Activated B cell treated with CpG ODN at 0.5 μM for 24 hours (primary cell): ENCODE measurements at places on chromosomes 2 and 18.
A peak's percentile ranks its signal among the peaks of the same experiment; 100 is the strongest.

DNA sequence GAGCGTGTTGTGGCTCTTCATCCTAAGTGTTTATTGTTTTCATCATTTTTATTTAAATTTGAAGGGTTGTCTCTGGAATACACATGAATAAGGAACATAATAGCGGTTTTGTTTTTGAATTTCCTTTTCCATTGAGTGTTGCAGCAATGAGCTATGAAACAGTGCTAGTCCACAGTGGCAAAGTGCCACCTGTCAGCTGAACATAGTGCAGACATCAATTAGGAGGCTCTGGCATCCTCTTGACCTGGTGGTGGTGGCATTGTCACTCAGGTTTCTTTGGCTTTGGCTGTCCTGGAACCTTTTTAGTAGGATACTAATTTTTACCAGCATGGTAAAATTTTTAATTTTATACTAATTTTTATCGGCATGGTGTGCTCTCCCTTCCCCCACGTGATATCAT is 63.2 kb downstream of the UGGT1 start:
- peaks cover 83% of the 10 kb centered on the region for H3K36me3 ChIP-seq
- DNase-seq, result no peak
- peaks cover 5% of the 10 kb centered on the region for H3K4me1 ChIP-seq
- no peaks in the 10 kb centered on the region for H3K27me3 ChIP-seq
- H3K4me3 ChIP-seq, result no peak overlapping the region
- H3K27ac ChIP-seq, result no peak overlapping the region

DNA sequence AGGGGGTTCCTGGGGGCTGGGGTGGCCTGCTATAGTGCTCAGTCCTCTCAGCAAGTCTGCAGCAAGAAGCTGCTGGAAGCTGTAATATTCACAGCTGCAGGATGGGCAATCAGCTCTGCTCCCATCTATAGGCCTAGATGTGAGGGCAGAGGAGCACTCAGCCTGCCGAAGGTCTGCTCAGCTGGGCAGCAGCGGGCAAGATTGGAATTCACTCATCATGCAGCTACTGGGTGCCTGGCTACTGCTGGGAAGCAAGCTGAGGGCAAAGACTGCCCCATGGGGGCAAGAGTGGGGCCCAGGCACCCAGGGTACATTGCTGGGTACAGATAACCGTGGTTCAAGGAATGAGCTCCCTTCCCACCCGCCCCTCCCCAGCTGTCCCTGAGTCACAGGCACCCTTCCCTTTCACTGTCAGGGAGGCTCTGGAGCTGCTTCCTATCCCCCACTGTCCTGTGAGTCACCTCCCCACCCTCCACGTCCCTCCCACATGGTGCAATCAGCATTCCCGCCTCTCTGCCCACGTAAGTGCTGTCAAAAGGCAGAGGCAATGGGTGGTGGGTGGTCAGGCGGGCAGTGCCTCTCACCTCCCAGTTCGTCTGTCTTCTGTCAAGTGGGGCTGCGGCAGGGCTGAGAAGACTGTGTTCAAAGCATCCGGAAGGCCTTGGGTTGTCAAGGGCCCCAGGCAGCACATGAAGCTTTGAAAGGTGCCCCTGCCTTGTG is 169.2 kb downstream of the TRIM43 start:
- H3K36me3 ChIP-seq, result no peaks in the 10 kb centered on the region
- H3K27ac ChIP-seq, result no peak overlapping the region
- no peaks in the 10 kb centered on the region for H3K27me3 ChIP-seq
- H3K4me1 ChIP-seq, result no peaks in the 10 kb centered on the region

DNA sequence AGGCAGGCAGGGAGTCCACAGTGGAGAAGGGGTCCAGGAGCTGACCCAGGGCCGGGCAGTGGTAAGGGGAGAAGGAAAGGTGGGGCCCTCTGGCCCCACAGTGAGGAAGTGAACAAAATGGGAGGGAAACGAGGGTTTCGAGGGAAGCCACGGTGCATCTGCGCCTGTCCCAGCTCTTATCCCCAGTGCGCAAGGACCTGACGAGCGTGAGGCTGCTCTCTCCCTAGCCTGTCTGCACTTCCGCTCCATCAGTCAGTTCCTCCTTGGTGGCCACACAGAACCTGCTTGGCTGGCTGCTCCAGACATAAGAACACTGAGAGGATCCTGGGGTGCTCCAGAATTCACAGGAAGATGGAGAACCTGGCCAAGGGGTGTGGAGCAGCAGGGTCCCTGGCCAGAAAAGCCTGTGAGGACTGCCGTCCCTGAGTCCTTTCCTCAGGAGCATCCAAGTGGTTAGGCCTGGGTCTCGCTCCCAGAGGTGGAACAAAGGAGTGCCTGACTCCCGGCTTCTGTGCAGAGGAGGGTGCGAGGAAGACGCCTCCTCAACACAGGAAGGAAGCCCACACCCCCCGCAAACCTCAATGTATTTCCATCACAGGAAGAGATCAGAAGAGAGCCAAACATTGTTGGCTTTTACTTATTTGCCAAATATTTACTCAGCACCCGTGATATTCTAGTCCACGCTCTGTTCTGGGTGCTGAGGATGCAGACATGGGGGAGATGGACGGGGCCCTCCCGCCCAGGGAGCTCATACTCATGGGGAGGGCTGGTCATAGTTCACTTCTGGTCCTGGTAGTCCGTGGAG is 43.7 kb upstream of the SEMA4C start:
- no peak overlapping the region for H3K27ac ChIP-seq
- H3K36me3 ChIP-seq, result no peaks in the 10 kb centered on the region
- DNase-seq, result no peak
- peak overlapping the region; percentile 54 for H3K4me3 ChIP-seq
- H3K4me1 ChIP-seq, result peaks cover 23% of the 10 kb centered on the region

DNA sequence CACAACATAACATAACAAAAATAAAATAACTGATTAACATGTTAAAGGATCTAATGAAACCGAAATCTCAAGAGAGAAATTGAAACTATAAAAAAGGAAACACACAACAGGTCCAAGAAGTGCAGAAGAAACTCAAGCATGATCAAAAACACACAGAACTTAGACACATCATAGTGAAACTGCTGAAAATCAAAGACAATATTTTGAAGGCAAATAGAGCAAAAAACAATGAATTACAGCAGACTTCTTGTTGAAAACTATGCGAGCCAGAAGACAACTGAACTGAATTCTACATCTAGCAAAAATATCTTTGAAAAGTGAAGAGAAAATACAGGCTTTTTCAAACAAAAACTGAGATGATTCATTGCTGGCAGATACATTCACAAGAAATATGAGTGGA is 61.3 kb downstream of the UGP2 start:
- H3K27me3 ChIP-seq, result no peaks in the 10 kb centered on the region
- no peak for DNase-seq
- no peak overlapping the region for H3K4me3 ChIP-seq
- no peak overlapping the region for H3K27ac ChIP-seq

DNA sequence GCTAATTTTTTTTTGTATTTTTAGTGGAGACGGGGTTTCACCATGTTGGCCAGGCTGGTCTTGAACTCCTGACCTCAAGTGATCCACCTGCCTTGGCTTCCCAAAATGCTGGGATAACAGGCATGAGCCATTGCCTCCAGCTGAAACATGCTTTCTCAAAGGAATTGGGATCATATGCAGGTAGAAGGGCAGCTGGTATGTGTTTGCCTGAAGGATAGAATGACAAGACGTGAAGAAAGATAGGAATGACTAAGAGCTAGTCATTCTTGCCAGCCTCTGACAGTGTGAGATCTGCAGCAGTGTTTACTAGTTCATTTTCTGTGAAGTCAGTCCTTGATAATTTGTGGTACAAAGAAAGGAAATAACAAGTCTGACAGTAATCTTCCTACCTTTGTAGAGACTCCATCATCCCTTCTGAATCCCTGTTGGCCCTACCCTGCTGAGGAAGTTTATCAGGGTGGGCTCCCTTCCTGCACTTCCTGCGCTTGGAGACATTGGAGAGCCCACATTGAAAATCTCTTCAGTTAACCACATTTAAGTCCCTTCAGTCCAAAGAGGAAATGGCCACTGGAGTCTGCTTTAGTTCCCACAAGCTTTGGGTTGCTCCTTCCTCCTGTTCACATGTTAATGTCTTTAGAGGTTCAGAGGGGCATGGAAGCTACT is 14.7 kb downstream of the CFLAR start:
- peaks cover 46% of the 10 kb centered on the region for H3K36me3 ChIP-seq
- H3K4me3 ChIP-seq, result peak overlapping the region; percentile 87
- DNase-seq, result no peak
- H3K27me3 ChIP-seq, result no peaks in the 10 kb centered on the region

DNA sequence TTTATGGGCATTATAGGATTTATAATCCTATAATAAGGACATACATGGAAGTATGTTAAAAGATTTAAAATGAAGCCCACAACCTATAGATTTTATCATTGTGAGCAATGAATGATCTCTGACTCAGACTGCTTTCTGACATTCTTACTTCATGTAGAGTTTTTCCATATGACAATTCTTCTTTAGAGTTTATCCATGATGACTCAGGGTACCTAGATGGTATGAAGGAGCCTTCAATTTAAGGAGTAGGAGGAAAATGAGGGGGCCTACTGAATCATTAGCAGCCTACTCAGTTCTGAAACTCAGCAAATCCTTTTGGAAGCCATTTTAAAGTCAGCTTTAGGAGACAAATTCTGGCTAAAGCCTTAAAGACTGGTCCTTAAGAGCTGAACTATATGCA is 10.4 kb downstream of the PELI1 start:
- no peaks in the 10 kb centered on the region for H3K27me3 ChIP-seq
- no peak overlapping the region for H3K27ac ChIP-seq
- H3K4me1 ChIP-seq, result peaks cover 63% of the 10 kb centered on the region
- no peak overlapping the region for H3K4me3 ChIP-seq
- peaks cover 48% of the 10 kb centered on the region for H3K36me3 ChIP-seq
- no peak for DNase-seq

DNA sequence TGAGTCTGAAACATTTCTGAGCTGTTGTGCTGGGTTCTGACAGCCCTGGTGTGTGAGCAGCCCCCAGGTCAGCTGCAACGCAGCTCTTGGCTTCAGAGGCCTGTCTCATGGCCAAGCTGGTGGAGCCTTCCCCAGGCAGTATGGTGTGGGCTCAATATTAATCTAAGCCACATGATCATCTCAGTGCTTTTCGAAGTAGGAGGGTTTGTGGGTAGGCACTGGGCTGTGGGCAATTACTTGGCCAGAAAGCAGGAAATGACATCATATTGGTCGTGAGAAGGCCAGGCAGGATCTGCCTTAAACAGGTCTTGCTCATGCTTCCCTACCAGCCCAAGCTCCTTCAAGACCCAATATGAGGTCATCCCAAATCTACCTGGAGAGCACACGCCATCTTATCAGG is 26.9 kb downstream of the LOXHD1 start:
- no peaks in the 10 kb centered on the region for H3K4me1 ChIP-seq
- DNase-seq, result no peak
- H3K4me3 ChIP-seq, result no peak overlapping the region
- no peak overlapping the region for H3K27ac ChIP-seq
- peaks cover 10% of the 10 kb centered on the region for H3K27me3 ChIP-seq
- H3K36me3 ChIP-seq, result no peaks in the 10 kb centered on the region

- H3K27me3 ChIP-seq, result no peaks in the 10 kb centered on the region
- H3K27ac ChIP-seq, result no peak overlapping the region
- no peak for DNase-seq
- no peak overlapping the region for H3K4me3 ChIP-seq
- H3K4me1 ChIP-seq, result no peaks in the 10 kb centered on the region
These were observed 14.6 kb downstream of the PAIP2B start for GRCh38 chr2:71212336-71212735.

GRCh38 chr2:144771348-144771747 is 251.4 kb upstream of the ZEB2 start:
- H3K27ac ChIP-seq, result no peak overlapping the region
- H3K27me3 ChIP-seq, result no peaks in the 10 kb centered on the region
- no peak for DNase-seq
- H3K4me1 ChIP-seq, result peaks cover 2% of the 10 kb centered on the region

GRCh38 chr18:23824240-23824639 is 135.0 kb downstream of the LAMA3 start:
- no peak overlapping the region for H3K4me3 ChIP-seq
- no peaks in the 10 kb centered on the region for H3K36me3 ChIP-seq
- H3K27ac ChIP-seq, result no peak overlapping the region
- DNase-seq, result no peak
- H3K4me1 ChIP-seq, result no peaks in the 10 kb centered on the region
- peaks cover 6% of the 10 kb centered on the region for H3K27me3 ChIP-seq

DNA sequence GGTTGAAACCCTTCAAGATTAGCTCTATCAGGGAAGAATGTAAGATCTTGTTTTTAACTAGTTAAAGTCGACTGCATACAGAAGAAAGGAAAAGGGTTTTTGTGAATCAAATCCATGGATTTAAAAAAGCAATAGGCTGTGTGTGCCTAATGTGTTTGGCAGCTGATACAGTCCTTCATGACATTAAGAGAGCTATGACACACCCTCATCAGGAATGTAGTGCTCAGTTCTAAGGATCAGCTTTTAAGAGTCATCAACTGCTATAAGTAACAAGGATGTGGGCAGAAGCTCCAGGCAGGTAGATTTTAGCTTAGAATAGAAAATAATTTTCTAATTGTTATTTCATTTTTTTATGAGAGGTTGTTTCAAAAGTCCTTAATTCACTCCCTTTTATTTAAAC is 52.9 kb downstream of the PPP1R1C start:
- H3K27ac ChIP-seq, result no peak overlapping the region
- no peaks in the 10 kb centered on the region for H3K36me3 ChIP-seq
- DNase-seq, result no peak

DNA sequence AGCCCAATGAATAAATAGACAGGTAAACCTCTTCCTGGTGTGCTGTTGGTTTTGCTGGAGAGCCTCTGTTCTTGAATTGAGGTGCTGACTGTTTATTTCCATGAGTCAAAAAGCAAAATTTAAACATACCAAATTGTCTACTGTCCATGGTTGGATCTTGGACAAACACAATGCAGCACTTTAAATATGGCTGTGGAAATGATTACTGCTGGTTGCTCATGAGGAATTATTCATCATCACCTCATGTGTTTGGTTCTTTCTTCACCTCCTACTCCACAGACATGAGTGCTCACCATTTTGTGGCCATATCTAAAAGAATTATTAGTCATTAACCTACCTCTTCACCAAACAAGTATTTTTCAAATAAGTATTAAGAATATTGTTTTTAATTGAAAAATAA is 85.3 kb upstream of the GALNT5 start:
- no peak for DNase-seq
- H3K27me3 ChIP-seq, result no peaks in the 10 kb centered on the region
- H3K4me3 ChIP-seq, result no peak overlapping the region
- H3K36me3 ChIP-seq, result no peaks in the 10 kb centered on the region
- H3K27ac ChIP-seq, result no peak overlapping the region

- peaks cover 37% of the 10 kb centered on the region for H3K4me1 ChIP-seq
- H3K36me3 ChIP-seq, result peaks cover 10% of the 10 kb centered on the region
- no peak overlapping the region for H3K4me3 ChIP-seq
- no peak for DNase-seq
These were observed 25.1 kb downstream of the ASXL2 start for GRCh38 chr2:25853038-25853638.

- DNase-seq, result no peak
- no peaks in the 10 kb centered on the region for H3K4me1 ChIP-seq
- H3K27ac ChIP-seq, result no peak overlapping the region
- no peaks in the 10 kb centered on the region for H3K27me3 ChIP-seq
- H3K4me3 ChIP-seq, result no peak overlapping the region
- peaks cover 64% of the 10 kb centered on the region for H3K36me3 ChIP-seq
These were observed 38.0 kb downstream of the TMX3 start for GRCh38 chr18:68676913-68677312.
